ENCODE measurements at places on chromosomes 6 and 20.

DNA sequence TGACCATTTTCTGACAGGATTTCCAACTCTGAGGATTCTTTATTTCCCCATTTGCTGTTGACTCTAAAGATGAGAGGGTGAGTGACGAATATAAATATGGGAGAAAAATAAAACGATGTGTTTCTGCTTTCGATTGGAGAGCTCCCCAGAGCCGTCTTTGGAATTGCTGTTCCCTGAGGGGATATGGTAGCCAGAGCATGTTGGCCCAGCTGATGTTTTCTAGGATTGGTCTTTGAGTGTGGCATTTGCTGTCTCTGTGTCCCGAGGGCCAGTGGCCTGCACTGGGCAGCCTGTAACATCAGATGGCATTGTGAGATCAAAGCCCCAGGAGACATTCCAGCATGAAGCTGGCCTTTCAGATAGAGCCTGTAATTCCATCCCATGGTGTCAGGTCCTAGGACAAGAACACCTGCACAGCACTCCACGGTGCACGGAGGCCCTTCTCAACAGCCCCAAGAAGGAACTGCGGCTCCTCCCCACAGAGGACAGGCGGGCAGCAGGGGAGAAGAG is 26.7 kb downstream of the PKIG start:
- DNase-seq = no peak

DNA sequence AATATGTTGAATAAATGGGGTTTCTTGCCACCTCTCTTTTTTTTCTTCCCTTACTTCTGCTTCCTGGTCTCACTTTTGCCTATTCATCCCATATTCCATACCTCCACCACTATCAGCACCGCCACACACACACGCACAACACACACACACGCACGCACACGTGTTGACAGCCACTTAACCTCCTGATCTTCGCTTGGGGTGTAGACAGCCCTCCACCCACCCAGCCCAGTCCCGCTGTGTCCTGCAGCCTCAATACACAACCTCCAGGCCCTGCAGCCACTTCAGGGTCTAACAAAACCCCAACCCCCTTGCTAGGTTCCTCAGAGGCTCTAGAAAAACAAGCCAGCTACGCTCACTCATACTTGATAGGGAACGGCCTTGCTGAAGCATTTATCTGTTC is 72.3 kb downstream of the LINC00237 start:
- no peak for DNase-seq

DNA sequence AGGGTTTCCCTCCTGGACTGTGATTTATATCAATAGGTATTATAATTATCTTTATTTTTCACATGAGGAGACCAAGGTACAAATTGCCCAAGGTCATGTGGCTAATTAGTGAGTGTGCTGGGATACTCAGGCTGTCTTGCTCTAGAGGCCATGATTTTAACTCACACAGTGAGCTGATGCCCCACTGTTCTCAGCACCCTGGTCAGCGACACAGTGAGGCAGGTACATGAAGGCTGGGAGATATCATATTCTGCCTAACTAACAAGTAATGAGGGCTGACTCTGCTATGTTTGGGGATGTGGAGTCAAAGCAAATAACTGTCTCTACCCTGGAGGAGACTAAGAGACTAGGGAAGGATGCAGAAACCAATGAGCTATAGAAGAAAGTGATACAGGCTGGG is 501.1 kb downstream of the PTPRT start:
- peak; percentile 29 for DNase-seq

DNA sequence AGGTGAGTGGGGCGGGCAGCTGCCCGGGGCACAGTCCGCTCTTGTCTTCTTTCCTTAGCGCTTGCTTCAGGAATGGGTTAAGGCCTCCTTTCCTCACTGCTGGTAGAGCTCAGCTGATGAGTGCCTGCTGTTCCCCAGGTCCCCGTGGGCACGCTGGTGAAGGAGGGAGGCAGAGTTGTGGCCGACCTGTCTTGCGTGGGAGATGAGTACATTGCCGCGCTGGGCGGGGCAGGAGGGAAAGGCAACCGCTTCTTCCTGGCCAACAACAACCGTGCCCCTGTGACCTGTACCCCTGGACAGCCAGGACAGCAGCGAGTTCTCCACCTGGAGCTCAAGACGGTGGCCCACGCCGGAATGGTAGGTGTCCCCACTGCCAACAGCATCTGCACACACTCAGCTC is 15.7 kb downstream of the MTG2 start:
- DNase-seq = no peak

DNA sequence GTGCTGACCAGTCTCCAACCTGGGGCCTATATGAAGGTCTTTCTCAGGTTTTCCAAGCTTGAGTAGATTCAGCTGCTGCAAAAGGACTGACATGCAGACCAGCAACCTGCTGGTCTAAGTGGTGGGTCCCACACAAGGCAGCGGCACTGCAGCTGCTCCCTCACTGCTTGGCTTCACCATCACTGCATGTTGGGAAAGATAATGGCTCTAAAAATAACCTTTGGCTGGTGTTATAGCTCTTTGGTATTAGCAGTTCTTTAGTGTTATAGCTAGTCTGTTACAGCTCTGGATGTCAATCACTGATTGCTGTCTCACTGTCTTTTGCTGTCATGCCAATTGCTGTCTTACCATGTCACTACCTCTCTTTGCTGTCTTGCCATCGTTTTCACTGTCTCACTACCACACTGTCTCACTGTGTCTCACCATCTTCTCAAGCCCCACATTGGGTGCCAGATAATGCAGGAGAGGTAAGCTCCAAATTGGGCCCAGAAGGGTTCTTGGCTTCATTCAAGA is 726.4 kb downstream of the TENT5A start:
- DNase-seq = no peak

DNA sequence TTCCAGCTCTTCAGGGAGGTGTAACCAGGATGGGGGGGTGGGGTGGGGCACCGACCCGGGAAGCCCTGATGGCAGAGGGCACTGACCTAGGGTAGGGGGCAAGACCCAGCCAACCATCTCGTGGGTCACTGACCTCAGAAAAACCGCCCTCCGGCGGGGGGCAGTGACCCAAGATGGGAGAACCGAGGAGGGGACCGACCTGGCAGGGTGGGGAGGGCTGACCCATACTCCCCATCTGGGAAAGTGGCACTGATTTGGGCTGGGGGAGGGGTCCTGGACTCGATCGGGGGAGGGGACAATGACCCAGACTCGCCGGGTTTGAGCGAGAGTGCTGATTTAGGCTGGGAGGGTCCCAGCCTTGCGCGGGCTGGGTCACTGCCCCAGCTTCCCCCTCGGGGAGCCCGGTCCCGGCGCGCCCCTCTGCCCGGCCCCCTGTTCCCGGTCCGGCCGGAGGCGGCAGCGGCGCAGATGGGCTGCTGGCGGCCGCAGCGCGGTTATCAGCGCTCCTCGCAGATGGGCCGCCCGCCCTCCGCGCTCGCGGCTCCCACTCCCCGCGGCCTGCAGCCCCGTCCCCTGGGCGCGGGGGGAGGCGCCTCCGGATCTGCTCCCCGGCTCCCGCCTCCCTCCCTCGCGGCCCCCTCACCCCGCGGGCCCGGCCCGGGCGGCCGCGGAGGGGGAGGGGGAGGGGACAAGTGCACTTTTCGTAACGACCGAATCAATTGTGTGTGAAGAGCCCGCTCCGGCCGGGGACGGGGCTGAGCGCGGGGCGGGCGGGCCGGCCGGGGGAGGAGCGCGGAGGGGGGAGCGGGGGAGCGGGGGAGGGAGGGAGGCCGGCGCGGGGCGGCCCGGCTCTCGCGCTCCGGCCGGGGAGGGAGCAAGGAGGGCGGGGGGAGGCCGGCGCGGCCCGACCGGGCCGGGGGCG is 2.2 kb downstream of the NOL4L start:
- no peak for DNase-seq

DNA sequence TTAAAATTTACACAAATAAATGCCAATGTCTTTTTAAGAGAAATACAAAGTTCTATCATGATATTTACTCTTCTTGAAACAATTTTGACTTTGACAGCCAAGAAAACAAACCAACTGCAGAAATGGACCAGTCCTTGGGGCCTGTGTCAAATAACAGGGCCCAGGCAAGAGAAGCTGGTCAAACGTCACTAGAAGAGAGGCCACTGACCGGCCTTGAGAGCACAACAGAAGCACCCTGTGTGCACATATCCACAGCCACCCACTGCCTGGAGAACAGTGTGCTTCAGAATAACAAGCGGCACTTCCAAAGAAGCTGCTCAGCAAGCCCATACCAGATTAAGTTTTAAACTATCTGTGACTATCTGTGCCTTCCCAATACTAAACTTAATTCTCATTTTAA is 14.8 kb downstream of the APMAP start:
- no peak for DNase-seq

DNA sequence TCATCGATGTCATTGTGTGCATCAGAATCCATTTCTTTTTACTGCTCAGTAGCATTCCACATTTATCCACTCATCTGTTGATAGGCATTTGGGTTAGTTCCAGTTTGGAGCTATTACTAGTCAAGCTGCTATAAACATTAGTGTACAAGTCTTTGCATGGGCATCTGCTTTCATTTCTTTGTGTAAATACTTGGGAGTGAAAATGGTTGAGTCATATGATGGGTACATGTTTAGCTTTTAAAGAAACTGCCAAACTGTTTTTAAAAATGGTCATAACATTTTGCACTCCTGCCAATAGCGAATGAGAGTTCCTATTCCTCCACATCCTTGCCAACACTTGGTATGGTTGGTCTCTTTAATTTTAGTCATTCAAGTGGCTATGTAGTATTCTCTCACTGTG is 21.2 kb upstream of the SLC22A2 start:
- DNase-seq = no peak

GRCh38 chr6:109083657-109084056 is 11.0 kb downstream of the SESN1 start:
- no peak for DNase-seq

- no peak for DNase-seq
These were observed 1.3 kb downstream of the NOTCH4 start for GRCh38 chr6:32222333-32223230.

DNA sequence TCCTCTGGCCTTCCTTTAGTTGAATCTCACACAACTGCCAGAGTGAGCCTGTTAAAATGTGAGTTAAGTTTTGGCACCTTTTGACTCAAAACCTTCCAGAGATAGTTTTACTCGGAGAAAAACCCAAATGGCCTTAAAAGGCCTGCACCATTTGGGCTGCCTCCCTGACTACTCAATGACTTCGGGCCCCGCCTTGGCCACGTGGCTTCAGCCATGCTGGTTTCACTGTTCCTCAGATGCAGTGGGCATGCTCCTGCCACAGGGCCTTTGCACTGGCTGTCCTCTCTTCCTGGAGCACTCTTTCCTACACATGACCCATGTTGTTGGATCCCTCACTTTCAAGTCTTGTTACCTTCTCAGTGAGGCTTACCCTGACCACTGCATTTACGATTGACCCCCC is 18.3 kb downstream of the VEGFA start:
- DNase-seq = no peak

- no peak for DNase-seq
These were observed 235.6 kb downstream of the OGFRL1 start for GRCh38 chr6:71524201-71524600.

DNA sequence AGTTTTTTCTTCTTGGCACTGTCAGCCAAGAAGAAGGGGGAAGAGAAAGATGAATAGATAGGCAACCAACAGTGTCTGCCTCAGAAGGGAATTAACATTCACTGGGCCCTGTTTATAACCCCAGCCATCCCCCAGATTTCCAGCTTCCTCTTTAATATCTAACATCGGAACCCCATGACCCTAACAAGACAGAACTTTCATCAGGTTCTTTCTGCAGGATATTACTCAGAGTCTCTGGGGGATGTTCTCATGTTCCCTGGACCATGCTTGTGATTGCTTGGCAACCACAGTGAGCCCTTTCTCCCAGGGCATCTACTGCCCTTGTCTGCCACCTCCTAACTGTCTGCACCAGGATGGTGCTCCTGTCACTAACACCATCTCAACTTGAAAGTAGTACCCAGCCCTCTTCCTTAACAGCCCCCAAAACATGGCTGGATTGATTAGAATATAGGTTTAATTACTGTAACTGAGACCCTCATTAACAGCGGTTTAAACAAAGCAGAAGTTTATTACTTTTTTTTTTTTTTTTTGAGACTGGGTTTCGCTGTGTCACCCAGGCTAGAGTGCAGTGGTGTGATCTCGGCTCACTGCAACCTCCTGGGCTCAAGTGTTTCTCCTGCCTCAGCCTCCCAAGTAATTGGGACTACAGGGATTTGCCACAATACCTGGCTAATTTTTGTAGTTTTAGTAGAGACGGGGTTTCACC is 12.0 kb upstream of the PTPN1 start:
- DNase-seq = no peak

DNA sequence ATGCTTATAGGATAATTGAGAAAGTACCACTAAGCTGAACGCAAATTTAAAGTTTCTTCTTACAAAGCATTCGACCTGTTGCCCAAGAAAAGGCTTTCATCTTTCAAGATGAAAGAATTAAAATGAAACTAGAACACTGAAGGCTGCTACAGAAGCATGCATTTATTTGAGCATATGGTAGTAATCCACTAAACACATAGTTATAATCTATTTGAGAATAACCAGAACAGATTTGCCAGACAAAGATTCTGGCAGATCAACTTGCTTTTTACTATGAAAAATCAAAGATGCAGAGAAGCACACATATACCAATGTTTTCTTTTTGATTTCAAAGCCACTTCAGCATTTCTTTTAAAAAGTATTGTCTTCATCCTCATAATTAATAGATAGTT is 412.2 kb downstream of the UTRN start:
- no peak for DNase-seq

Data from right renal cortex interstitium (tissue), 3 donors.